Transverse colon (tissue), 4 donors: ENCODE measurements at places on chromosomes 3 and 15. TPM values are rescaled to one million over a fixed set of nuclear protein-coding genes. Genes with fewer than 3 reads are reported as not detected.

- no peak overlapping the region for H3K4me3 ChIP-seq
- peaks cover 26% of the 10 kb centered on the region for H3K36me3 ChIP-seq
- DNase-seq, result no peak
- H3K27me3 ChIP-seq, result no peaks in the 10 kb centered on the region
- H3K4me1 ChIP-seq, result no peaks in the 10 kb centered on the region
Observed at GRCh38 chr15:30924353-30924752, 20.6 kb downstream of the FAN1 start.

DNA sequence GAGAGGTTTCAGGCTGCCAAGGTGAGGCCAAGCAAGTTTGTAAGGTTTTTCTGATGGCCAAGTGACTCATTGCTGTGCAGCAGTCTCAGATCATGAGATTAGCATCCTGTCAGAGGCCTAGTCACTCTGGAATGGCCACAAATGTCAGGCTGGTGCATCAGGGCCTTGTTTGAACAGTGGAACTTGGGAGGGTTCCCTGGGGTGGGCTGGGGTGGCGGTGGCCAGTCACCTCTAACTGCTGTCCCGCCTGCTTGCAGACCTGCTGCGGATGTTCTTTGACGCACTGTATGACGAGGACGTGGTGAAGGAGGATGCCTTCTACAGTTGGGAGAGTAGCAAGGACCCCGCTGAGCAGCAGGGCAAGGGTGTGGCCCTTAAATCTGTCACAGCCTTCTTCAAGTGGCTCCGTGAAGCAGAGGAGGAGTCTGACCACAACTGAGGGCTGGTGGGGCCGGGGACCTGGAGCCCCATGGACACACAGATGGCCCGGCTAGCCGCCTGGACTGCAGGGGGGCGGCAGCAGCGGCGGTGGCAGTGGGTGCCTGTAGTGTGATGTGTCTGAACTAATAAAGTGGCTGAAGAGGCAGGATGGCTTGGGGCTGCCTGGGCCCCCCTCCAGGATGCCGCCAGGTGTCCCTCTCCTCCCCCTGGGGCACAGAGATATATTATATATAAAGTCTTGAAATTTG is 2.8 kb upstream of the FAM131A start:
- peaks cover 21% of the 10 kb centered on the region for H3K4me1 ChIP-seq
- H3K4me3 ChIP-seq, result no peak overlapping the region
- H3K27me3 ChIP-seq, result no peaks in the 10 kb centered on the region
- DNase-seq, result no peak
- no peaks in the 10 kb centered on the region for H3K36me3 ChIP-seq

DNA sequence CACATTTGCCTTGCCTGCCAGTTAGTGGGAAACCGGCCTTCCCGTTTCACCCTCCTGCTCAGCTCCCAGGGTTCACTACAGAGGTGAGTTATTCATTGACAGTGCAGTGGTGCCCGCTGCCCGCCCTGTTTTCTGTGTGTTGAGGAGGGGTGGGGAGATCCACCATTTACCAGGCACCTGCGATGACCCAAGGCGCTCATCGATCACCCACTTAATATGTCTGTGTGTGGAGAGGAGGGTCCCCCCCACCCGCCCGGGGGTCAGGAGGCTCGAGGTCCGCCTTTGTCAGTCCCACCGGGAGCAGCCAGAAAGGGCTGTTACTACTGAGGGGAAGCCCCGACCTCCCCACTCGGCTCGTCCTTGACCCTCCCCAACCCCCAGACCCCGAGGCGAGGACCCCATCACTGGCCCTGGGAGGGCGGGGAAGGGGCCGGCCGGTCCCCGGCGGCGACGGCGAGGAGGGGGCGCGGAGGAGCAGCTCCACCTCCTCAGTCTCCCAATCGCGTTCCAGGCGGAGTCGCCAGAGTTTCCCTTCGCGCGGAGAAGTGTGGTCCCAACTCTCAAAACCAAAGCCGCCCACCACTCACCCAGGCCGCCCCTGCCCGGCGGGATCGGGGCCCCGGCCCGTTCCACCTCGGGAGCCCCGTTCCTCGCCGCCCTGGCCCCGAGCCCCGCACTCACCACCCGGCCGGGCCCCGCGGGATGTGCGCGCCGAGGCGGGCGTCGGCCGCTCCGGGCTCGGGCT is 1.1 kb downstream of the PLXNB1 start:
- H3K36me3 ChIP-seq, result no peaks in the 10 kb centered on the region
- peak overlapping the region; percentile 63 for H3K4me3 ChIP-seq
- H3K27ac ChIP-seq, result peak overlapping the region; percentile 97
- peaks cover 55% of the 10 kb centered on the region for H3K4me1 ChIP-seq
- peak; percentile 80 for DNase-seq
- H3K27me3 ChIP-seq, result no peaks in the 10 kb centered on the region

DNA sequence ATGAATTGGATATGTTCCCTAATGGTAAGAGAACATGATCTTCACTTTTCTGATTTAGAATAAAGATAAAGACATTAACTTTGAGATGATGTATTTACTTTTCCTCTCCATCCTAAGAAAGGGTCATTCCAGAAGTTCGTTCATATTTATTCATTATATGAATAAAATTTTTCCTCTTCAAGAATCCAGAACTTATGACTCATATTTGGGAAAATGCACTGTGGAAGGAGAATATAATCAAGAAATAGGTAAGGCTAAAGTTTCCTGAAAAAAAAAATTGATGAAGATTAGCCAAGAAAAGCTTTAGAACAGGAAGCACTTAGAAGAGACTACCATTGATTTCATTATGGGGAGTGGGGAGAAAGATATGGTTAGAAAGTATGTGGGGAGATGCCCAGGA is 36.5 kb upstream of the CBLB start:
- H3K27me3 ChIP-seq, result no peaks in the 10 kb centered on the region
- no peaks in the 10 kb centered on the region for H3K4me1 ChIP-seq
- DNase-seq, result no peak

DNA sequence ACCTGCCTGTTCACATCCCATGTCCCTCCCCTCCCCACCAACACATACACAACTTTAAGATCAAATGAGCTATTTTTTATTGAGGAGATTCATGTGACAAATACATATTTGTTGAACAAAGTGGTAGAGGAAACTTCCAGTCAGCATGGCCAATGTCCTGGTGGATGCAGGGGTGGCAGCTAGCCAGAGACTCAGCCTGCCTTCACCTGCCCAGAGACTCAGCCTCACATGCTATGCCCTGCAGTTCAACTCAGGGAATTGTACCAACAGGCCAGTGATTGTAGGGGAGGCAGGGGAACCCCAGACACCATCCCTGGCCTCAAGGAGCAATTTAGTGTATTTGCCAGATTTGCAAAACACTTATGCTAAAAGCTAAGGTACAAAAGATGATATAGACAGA is 136.6 kb downstream of the OPA1 start:
- H3K27ac ChIP-seq, result no peak overlapping the region
- no peaks in the 10 kb centered on the region for H3K27me3 ChIP-seq
- DNase-seq, result no peak
- no peak overlapping the region for H3K4me3 ChIP-seq
- H3K4me1 ChIP-seq, result no peaks in the 10 kb centered on the region

DNA sequence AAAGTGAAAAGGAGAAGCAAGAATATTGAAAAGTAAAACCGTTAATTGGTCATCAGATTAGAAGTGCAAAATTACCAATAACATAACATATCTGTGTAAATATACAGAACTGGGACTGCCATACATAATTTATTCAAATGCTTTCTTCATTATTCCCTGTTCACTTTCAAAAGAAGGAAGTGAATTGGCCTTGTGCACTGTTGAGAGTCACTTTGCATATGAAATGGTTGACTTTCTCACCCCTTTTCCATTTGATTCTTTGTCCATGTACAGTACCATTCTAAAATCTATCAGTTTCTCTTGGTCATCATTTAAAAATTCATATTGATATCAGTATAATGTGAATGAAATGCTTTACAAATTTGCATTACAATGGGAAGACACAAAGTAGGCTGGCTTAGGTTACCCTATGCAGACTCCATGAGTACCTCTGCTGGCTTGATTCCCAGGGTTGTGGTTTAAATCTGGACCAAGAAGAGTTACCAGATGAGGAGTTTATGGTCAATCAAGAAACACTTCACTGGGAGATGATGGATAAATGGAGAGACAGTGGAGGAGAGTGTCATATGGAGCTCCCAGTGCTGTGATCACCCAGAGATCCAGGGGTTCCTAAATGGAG is 210.9 kb upstream of the TOPAZ1 start:
- no peak overlapping the region for H3K27ac ChIP-seq
- no peaks in the 10 kb centered on the region for H3K36me3 ChIP-seq
- H3K4me3 ChIP-seq, result no peak overlapping the region

Gene RTP3
- not detected for total RNA-seq

Gene FILIP1L
- total RNA-seq, result 18.4 TPM
